ENCODE measurements at places on chromosomes 5 and 9.

GRCh38 chr5:38790891-38791290, 54.9 kb upstream of the OSMR start:
- no peak for DNase-seq

DNA sequence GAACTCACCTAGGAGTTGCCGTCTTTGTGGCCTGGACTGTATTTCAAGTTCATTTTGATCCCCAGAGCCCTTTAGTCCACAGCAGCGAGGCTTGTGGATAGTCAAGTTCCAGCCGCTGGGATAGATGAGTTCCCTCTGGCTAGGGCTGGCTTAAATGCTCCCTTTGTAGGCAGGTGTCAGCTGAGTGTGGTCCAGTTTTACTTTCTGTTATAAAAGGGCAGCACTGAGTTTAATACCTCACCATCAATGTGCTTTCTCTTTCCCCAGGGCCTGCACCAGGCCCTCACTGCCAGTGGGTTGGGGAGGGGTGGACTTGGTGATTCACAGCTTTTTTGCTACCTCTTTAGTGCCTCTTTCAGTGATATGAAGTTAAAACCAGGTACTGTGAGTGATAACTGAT, 188.2 kb downstream of the SLCO4C1 start:
- DNase-seq, result no peak

GRCh38 chr9:14432666-14433350, 118.9 kb upstream of the NFIB start:
- no peak for DNase-seq

DNA sequence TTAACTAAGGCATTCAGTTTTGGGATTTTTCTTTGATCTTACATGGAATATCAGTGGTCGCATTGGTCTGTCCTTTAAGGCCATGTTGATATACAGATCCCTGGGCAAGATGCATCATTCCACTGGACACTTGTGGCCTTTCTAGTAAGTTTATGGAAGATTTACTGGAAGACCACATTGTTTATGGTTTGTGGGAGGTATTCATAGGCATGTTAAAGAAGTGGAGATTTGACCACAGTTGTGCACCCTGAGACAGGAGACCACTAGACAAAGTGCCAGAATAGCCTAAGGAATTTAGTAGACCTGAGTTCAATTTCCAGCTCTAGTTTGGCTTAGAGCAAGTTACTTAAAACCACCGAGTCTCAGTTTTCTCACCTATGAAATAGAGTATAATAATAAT, 383.1 kb upstream of the PAPPA start:
- DNase-seq, result no peak

DNA sequence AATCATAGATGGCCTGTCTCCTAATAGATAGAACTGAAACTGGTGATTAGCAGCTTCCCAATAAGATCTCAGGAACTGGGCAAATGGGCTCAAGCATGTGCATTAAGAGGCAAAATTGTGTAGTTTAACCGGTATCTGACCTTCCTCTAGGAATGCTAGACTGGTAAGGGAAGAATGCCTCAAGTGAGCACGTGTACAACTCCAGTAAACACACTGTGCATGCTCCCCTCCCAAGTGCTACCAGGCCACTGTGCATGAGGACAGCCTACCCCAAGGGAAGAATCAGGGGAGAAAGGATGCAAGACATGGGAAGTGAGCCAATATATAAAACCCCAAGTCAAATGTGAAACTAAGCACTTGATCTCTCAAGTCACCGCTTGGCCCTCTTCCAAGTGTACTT, 1157.4 kb upstream of the CDH18 start:
- DNase-seq, result no peak

GRCh38 chr5:82396396-82396795, 118.2 kb upstream of the RPS23 start:
- no peak for DNase-seq

DNA sequence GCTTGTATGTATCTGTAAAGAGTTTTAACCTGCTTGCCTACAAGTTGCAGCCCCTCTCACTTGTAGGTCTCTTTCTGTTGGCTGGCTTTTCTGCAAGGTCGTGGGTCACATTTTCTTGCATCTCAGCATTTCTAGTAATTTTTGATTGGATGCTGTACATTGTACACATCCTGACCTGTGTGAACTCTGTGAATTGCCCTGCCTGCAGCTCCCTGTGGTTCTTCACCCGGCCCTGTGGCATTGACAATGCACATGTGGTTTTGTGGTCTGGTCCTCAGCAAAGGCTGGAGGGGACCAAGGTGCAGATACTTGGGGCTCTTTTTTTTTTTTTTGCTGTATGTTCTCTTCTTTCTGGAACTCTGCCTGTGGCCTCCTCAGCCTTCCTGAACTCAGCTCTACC, 53.6 kb downstream of the WNK2 start:
- no peak for DNase-seq

GRCh38 chr5:77366717-77367500, 125.2 kb downstream of the WDR41 start:
- no peak for DNase-seq

- DNase-seq, result no peak
Observed at GRCh38 chr9:86407022-86407421, 52.8 kb upstream of the TUT7 start.

- no peak for DNase-seq
Observed at GRCh38 chr9:73162987-73163768, 11.5 kb downstream of the ANXA1 start.

DNA sequence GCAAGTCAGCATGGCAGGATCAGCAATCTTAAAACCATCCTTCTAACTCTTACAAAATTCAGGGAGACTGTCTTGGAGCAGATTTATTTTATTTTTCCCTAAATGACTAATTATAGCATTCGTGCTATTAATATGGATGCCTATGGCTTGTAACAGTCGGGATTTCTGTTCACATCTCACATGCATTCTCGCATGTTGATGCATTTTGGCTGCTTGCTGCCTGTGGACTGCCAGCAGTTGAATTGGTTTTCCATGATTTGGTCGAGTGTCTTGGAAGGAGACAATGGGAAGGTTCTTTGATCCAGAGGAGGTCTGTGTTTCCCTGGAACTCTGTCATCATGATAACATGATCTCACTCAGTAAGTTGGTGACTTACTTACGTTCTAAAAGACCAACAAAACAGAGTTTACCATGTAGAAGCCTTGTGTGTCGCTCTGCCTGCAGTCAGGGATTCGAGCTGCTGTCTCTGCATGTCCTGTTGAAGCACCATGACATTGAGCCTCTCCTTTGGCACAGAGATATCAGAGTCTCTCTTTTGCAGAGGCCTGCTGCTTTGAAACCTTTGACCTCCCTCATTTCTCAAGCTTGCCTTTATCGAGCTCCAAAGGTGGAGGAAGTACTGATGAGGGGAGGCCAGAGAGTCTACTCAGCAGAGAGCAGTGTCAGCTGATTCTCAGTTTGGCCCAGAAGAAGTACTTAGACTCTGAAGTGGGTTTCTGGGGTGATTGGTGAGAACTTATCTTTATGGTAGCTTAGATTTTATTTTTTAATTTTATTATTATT, 82.4 kb downstream of the ARHGAP26 start:
- no peak for DNase-seq

- DNase-seq, result no peak
Observed at GRCh38 chr5:35009657-35010056, 38.1 kb downstream of the AGXT2 start.

DNA sequence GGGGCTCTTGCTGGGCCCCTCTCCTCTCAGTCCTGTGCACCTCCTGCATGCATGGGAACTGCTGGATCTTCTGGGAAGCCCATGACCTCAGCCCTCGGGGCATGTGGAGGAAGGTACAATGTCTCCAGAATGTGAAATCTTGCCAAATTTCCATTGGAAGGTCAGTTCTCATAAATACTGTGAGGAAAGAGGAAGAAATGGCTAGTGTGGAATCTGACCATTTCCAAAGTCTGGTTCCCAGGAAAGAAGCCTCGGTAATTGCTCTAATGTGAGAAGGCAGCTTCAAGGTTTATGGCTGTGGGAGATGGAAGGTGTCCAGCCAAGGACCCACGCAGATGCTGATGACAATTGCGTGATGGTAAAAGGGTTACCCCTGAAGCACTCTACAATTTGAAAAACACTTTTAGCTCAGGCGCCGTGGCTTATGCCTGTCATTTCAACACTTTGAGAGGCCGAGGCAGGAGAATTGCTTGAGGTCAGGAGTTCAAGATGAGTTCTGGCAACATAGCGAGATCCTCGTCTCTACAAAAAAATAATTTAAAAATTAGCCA, 8.1 kb upstream of the IL17B start:
- no peak for DNase-seq

GRCh38 chr5:143600396-143601075, 197.1 kb upstream of the NR3C1 start:
- no peak for DNase-seq

GRCh38 chr9:134863941-134864820, 16.4 kb upstream of the FCN2 start:
- DNase-seq, result no peak

DNA sequence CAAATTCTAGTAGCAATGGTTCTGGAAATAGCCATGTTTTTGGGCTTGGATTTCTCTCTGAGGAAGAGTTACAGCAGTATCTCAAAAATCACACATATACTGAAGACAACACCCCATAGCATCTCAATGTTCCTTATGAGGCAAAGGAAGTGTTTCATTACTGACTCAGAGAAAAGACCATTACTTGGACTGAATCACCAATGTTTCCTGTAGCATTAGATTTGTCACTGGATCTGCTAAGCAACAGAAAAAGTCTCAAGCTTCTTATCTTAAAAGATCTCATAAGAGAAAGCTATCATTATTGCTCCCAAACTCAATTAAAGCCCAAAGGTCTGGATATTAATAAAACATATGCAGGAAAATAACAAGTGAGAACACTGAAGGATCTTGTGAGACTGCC, 272.4 kb downstream of the ADAMTS6 start:
- DNase-seq, result no peak

DNA sequence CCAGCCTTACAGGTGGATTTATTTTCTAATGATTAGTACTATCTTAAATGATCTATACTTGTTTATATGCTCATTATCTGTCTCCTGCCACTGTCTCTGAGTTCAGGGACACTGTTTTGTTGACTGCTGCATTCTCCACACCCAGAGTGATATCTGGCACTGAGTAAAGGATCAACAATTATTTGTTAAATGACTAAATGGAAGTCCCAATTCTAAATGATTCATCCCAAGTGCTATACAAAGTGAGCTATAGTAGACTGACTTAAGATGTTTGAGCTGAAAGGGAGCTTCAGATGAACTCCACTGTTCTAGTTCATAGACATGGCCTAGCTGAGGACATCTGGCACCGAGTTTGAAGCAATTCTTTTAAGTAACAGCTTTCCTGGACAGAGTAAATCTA, 40.5 kb downstream of the ITGA2 start:
- DNase-seq, result no peak

DNA sequence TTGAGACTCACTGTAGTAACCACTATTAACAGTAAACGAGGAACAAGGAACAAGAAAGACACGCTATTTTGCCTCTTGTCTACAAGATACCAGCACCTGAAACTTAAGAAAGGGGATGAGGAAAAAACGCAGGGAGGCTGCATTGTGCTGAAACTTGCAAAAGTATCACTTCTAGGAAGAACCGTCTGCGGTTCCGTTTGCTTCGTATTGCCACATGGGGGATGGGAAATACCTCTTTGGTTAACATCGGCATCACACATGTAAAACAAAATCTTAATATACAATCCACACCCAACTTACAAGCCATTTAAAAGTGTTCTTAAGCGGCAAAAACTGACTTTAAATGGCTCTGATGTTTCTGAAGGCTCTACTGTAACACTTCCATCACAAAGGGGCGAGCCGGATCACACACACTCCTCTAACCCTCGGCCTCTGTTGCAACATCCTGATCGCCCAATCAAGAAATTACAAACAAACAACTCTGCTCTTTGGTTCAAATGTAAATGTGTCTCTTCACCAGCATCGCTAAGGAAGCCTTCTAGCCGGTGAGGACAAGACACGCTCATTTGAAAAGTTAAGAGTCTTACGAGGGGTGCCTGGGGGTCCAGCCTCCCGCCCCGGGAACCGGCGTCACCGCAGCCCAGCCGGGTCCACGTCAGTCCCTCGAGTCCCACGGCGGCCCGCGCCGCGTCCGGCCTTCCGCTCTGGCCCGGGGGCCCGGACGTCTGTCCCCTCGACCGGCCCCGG, 621 bp downstream of the SEC16A start:
- DNase-seq, result no peak

DNA sequence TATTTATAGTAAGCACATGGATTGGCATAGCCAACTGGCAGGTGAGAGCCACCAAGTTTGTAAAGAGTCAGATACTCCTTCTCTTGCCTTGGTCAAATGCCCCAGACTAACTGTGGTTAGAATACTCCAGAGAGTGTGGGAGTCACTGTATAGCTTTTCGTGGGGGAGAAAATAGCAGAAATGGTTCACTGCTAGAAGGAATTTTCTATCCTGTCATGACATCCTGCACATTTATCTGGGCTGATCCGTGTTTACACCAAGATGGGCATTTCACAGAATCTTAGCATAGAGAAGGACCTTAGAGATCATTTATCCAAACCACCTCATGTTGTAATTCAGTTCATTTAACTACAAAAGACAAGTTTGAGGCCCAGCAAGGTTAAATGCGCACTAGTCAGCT, 460.8 kb downstream of the ENC1 start:
- DNase-seq, result no peak

DNA sequence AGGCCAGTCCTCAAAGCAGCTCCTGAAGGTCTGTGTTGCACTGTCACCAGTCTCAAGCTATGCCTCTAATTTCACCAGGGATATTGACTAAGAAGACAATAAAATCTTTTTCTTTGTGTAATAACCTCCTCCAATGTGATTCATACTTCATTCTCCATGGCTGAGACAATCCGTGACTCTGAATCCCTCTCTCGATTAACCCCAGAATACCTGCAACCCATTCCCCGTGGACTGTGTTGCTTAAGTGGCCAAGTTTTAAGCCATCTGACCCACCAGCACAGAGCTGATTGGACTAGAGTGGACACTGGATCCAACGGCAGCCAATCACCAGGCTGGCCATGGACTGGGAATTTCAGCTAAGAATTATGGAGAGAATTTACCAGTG, 5.4 kb upstream of the CCIN start:
- no peak for DNase-seq

- peak; percentile 27 for DNase-seq
Observed at GRCh38 chr5:14351845-14352712, 208.9 kb downstream of the TRIO start.

- DNase-seq, result no peak
Observed at GRCh38 chr9:74573640-74574191, 76.6 kb downstream of the RORB start.

DNA sequence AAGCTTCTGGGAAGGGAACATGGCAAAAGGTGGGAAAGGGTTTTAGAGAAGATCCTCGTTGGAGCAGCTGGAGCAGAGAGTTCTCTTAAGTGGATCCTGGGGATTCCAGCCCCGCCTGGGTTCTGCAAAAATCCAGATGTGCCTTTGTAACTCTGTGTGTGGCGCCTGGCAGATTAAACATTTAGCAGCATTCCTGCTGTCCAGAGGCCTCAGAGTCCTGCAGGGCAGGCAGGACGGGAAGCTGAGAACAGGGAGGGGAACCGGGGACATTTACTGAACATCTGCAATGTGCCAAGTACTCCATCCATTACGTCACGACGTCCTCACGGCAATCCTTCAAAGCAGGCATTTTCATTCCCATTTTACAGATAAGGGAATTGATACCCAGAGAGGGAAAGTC, 6.0 kb downstream of the EIF4E1B start:
- DNase-seq, result no peak

GRCh38 chr5:6772886-6773285, 59.7 kb downstream of the TENT4A start:
- no peak for DNase-seq

- DNase-seq, result no peak
Observed at GRCh38 chr9:84266087-84266561, 74.4 kb downstream of the SLC28A3 start.
